Retina (tissue), 1 donor: ENCODE measurements at places on chromosomes 7 and 10.

- peak; percentile 17 for DNase-seq
Observed at GRCh38 chr10:79346388-79347225, 662 bp upstream of the PPIF start.

DNA sequence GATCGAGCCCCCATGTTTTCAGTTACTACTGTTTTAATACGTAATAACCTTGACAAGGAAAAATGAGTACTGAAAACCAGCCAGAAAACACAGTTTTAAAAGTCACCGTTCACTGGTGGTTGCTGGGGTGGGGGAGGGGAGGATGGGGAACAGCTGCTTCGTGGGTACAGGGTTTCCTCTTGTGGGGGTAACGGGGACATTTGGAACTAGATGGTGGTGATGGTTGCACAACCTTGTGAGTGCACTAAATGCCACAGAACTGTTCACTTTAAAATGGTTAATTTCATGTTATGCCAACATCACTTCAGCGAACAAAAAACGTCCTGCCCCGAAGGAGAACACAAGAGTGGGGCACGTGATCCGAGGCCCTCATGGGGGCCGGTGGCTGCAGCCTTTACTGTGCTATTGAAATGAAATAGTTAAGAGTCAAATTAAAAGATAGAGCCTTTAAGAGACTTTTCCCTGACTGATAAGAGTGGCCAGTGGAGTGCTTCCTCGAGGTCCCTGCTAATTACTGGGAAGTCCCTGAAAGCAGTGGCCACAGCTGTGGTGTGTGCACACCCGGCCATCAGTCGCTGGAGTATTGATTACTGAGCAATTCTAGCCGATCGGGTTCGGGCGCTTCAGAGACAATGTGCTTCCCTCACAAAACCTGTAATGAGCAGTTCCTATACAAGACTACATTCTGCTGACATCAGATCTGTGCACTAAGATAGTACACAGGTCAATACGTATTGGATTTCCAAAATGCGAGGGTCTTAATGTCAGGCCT lies 80.3 kb downstream of the EBF3 start:
- DNase-seq = peak; percentile 59

DNA sequence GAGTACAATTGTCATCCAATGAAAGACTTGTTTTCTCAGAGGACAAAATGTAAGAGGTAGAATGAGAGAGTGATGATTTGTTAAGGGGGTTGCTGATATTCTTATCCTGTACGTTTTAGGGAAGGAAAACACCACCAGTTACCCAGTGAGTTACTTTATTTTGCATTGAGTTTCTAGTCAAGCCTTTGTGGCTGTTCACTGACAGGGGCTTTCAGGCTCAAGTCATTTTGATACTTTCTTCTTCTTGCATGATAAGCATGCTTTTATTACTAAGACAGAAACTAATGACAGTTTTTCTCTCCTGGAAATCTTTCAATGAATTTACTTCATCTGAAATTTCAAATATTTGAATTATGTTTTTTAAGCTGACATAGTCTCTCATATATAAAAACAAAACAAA lies 710.2 kb upstream of the POM121L12 start:
- DNase-seq = no peak

DNA sequence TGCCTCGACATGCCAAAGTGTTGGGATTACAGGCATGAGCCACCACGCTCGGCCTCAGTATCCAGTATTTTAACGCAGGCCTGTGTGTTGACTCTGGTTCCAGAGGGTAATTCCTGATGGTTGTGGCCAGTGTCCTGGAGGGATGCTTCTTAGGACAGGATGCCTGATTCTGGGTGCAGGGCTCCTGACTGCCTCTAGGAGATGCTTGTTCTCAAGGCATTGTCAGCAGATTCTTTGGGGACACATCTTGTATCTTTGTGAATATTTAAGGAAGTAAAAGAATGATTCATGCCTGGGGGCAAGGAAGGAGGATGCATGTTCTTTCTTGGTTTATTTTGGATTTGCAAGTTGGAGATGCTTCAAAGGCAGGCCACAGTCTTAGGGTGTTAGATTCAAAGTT lies 2.2 kb downstream of the ZDHHC4 start:
- DNase-seq = no peak

DNA sequence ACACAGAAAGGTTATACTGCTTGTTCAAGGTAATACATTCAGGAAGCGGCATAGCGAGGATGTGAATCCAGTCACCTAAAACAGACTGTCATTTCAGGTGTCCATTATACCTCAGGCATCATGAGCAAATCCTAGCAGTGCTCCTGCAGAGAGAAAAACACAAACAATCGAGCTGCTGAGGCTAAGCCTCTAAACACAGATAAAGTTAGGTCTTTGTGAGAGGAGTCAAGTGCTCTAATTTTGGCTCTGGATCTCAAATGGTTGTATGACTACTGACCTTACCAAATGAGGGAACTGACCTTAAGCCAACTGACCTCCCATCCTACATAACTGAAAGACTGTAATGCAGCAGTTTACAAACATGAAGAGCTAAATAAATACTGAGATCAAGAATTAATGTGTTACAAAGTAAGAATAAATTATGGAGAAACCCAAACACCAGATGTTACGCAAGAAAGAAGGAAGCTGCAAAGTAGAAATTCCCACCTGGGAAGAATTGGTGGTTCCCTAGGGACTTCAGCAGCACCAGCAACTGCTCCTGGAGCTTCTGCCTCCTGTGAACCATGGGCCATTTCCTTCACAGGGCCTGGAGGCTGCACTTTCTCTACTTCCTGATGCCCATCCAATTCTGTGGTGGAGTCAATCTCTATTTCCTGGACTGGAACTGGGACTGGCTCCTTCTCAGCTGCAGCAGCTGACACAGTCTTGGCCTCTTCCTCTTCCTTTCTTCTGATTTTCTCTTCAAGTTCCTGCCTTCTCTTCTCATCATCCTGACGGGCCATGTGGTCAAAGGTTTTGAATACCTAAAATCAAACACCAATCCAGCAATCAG lies 5.8 kb downstream of the NUDCD3 start:
- DNase-seq = no peak

GRCh38 chr7:36005876-36006275 lies 147.2 kb upstream of the EEPD1 start:
- DNase-seq = no peak
